Neuronal stem cell (in vitro differentiated cells): ENCODE measurements at places on chromosomes 4 and X.

DNA sequence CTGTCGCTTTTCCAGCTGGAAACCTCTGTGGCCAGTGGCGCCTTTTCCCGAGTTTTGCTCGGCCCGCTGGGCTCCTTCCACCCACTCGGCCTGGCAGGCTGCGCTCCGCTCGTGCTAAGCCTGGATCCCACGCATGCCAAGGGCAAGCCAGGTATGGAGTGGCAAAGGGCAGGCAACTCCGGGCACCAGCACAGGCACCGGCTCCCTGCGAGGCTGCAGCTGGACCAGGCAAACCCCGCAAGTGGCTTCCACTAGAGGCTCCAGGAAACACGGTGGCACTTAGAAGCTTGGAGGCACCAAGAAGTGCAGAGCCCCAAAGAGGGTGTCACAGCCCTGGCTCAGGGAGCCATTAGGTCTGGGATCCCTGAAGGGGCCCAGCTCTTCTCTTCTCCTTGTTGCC, 59.5 kb downstream of the PPA2 start:
- no peak for DNase-seq

- no peak for DNase-seq
These were observed 43.6 kb downstream of the DRD5 start for GRCh38 chr4:9825049-9825448.

- no peak for DNase-seq
These were observed 19.1 kb downstream of the WWC2 start for GRCh38 chr4:183118141-183118540.

- no peak for DNase-seq
These were observed 40.8 kb upstream of the CLDN24 start for GRCh38 chr4:183362916-183363542.

GRCh38 chr4:61446941-61447340, 246.8 kb downstream of the ADGRL3 start:
- no peak for DNase-seq

GRCh38 chrX:65407157-65407626, 127.4 kb downstream of the LAS1L start:
- DNase-seq = no peak

DNA sequence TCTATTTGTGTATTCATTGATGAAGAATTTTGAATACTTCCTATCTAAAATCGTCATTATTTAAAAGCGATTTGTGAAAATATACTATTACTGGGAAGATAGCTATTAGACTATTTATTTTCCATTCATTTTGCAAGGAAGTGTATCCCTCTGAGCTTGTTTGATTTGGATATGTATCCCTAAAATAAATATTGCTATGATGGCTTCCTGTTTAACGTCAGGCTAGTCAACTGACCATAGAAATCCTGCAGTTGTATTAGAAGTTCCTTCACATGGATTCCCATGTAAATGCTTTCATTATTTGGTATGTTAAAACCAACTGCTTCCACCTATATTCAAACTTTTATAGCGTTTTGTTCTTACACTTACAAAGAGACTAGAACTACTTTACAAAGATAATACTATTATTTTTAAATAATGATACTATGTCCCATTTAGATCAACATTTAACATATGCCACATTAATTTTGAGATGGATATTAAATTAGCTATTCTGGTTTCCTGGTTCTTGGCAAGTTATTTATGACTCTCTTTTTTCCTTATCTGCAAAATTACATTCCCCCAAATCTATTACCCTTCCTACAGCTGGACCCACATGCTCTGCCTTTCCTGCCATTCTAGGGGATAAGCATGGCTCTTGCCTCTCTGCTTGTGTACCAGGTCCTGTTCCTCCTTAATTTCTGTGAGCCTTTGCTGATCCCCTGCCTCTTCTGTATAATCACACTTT, 26.7 kb upstream of the PDE5A start:
- no peak for DNase-seq

- no peak for DNase-seq
These were observed 2.4 kb upstream of the NBDY start for GRCh38 chrX:56726605-56727004.

- DNase-seq = no peak
These were observed 151.0 kb downstream of the CAMK2D start for GRCh38 chr4:113610537-113610936.

- no peak for DNase-seq
These were observed 638.1 kb upstream of the AGA start for GRCh38 chr4:178080312-178080711.

- DNase-seq = no peak
These were observed 10.8 kb upstream of the GTPBP6 start for GRCh38 chrX:329291-329910.

DNA sequence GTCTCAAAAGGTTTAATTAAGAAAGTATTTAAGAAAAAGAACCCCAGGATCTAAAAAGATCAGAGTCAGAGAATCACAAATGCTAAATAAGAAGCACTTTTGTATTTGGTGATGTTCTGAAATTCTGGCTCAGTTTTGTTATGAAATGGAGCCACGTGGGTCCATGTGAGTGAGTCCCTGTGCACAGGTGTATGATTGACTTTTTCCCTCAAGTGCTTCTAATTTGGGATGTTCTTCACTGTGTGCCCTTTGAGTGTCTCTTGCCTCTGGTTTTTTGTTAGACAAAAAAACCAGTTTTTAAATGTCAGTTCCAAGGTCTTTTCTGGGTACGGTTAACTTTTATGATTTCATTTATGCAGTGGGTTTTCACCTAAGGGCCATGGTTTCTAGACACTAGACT, 44.4 kb downstream of the REPS2 start:
- no peak for DNase-seq

DNA sequence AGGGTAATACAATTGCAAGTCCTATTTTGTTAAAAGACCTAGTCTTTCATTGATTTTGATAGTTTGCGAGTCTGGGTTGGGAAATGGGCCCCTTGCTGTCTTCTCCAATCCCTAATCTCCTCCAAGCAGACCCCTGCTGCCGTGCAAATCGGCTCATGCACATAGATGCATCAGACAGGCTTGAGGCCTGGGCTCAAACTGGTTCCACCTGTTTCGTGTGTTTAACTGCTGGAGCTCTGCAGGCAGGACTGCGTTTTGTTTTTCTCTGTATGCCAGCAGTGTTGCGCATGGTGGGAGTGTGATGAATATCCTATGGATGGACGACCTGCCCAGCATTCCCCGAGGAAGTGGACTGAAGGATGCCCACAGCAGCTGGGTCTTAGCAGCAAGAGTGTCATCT, 133.9 kb downstream of the PDGFRA start:
- DNase-seq = no peak

DNA sequence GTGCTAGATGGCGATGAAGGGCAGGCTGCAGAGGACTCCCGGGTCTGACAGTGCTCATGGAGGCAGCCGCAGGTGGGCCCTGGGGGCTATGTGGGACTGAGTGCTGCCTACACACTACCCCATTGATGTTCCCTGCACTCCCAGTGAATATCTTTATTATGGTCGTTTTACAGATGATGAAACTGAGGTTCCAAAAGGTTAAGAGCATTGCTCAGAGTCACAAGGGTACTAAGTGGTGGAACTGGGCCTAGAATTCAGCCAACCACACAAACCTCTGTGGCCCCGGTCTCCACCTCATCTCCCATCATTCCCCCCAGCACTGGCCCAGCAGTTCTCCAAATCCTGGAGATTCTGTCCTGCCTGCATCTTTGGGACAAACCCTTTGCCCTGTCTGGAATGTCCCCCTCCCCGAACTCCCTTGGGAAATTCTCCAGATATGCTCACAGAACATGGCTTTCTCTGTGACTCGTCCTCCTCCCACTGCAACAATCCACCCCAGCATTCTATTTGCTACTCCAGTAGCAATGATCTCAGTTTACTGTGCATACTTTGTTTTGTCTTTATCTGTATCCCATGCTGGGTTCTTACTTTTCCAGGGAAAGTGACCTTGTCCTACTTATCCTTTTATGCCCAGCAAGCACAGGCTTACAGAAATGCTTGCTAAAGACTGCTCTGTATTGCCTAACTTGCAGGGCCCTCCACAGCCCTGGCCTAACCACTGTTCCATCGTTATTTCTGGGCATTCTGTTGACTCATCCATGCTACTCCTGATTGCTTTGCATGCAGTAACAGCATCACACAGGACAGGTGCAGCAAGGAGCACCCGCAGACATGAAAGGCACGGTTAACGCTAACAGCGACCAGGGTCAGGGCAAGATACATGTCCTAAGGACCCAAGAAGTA, 14.0 kb downstream of the PNMA6F start:
- DNase-seq = no peak

- no peak for DNase-seq
These were observed 23.0 kb upstream of the DHX15 start for GRCh38 chr4:24607334-24607733.

- no peak for DNase-seq
These were observed 99.5 kb upstream of the SLC4A4 start for GRCh38 chr4:71239365-71239764.

DNA sequence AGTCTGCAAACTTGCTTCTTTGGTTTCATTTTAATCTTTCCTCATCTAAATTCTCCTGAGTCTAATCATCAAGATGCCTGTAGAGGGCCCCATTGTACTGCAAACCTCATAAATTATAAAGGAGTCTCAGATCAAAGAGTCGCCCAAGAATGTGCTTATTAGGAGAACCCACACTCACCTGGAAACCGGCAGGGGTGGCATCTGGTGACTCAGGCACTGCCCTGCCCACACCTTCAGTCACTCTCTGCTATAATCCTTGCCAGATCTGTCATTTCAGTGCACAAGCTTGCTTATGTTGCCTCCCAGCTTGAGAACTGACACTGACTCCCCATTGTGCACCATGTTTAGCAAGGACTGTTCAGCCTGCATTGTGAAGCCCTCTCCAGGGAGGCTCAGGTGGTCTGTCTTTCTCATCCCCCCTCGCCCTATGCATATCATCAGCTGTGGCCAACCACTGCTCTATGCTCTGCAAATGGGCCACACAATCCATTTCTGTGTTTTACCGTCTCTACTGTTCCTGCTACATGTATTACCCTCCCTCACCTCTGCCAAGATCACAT, 12.4 kb downstream of the EPGN start:
- peak; percentile 14 for DNase-seq

DNA sequence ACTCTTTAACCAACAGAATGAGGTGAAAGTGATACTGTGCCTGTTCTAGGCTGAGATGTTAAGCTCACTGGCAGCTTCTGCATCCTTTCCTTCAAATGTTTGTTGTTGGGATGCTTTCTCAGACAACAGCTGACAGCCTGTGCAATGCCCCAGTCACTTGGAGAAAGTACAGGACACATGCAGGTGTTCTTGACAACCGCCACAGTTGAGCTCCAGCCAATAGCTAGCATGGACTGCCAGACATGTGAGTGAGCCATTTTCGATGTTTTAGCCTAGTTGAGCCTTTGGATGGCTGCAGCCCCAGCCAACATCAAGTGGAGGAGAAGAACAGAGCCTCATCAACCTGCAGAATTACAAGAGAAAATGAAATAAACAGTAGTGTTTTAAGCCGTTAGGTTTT, 94.1 kb upstream of the PPP3CA start:
- DNase-seq = no peak

- DNase-seq = no peak
These were observed 424.2 kb downstream of the PDGFC start for GRCh38 chr4:156547439-156547838.

DNA sequence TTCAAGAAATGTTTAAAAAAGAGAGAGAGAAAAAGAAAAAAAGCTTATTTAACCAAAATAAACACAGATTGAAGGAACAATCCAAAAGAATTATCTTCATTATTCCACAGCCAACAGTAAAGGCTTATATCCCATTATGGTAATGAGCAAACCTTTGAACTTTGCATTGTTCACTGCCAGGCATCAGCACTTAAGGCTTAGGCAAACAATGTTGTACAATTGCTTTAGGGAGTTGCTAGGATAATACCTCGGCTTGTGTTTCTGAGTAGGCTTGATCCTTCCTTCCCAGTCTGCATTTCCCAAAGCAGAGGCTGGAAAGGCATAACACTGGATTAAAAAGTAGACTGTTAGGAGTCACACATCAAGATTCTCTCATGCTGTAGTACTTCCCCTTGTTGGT, 352.7 kb upstream of the IGFBP7 start:
- peak; percentile 31 for DNase-seq

DNA sequence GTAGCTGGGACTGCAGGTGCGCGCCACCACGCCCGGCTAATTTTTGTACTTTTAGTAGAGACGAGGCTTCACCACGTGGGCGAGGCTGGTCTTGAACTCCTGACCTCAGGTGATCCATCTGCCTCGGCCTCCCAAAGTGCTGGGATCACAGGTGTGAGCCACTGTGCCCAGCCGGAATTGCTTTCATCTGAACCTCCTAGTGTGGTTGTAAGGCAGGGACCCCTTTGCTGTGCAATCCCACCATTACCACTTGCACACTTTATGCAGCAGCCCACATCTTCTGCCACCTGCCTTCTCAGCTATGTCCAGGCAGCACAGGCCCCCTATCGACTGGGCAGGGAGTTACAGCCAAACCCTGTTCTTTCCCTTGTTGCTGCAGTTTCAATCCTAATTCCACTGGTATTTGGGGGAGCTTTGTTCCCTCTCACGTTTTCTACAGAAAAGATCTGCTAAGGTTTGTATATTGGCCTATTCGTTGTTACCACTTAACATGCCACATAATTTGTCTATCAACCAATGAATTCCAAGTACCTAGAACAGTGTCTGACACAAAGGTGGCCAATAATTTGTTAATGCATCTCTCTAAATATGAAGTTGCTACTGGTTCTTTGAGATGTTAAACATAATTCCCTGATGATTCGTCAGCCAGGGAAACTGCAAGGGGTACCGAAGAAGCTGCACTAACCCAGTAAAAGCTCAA, 6.5 kb downstream of the RPL39 start:
- DNase-seq = no peak

DNA sequence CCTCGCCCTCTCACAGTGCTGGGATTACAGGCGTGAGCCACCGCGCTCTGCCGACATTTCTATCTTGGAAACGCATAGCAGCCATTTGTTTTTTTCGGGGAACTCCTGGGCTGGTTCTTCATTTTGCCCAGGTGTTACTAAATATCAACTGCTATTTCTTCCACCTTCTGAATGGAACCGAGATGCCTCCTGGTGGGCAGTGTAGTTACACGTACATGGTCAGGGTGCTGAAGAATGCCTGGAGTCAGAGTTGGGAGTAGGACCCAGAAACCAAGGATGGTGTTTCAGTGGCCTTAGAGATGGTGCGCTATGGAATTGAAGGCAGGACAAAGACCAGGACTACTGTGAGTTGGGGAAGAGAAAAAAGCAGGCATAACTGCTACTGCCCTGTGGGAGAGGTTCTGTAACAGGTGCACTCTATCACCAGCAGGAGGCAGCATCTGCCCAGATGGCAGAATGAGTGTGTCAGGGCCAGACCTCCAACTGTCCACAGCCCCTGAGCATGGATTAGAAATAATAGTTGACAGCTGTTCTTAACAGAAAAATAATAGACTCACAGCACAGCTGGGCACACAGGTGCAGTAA, 81.7 kb downstream of the ZC4H2 start:
- DNase-seq = peak; percentile 3

GRCh38 chr4:188387179-188387791, 248.0 kb downstream of the TRIML1 start:
- peak; percentile 9 for DNase-seq
